Activated effector memory CD4-positive, alpha-beta T cell treated with anti-CD3 and anti-CD28 coated beads, Interleukin-2, amount 50 U/mL, for 16 hours (primary cell): ENCODE measurements at places on chromosomes 11 and 22.

DNA sequence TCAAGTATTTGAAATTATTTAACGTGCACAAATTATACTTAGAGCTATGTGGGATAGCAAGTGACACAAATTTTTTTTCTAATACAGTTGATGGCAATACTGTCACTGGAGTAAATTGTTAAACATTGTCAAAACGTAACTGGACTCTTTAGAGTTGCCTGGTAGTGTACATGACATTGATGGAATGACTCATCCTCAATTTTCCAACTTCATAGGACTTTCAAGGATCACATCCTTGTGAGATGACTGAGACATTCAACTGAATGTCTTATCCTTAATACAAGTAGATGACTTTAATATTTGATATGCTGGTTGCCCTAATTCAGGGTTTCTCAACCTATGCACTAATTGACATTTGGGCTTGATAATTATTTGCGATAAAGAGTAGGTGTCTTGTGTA lies 310.0 kb downstream of the SWAP70 start:
- DNase-seq = no peak

GRCh38 chr22:32994898-32995297 lies 63.3 kb downstream of the SYN3 start:
- DNase-seq = no peak

DNA sequence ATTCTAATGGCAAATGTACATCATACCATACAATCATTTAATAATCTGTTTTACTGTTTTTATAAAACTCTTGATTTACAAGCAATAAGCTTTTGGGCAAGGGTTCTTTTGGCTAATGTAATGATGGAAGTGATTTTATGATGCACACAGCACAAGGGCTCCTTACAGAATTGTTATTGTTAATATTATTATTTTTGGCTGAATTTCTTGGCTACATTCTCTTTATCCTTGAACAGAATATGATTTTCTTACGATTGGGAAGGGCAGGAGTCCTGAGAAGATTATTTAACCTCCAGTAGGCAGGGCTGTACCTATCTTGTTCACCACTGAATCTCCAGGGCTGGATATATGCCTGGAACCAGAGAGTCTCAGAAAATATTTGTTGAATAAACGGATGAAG lies 70.4 kb upstream of the ARHGAP20 start:
- no peak for DNase-seq

- no peak for DNase-seq
Measured at GRCh38 chr11:2800655-2801531, 84.7 kb downstream of the CDKN1C start.

GRCh38 chr11:93773045-93773477 lies 11.0 kb upstream of the MED17 start:
- DNase-seq = no peak

- DNase-seq = no peak
Measured at GRCh38 chr11:115739146-115739545, 234.9 kb upstream of the CADM1 start.

DNA sequence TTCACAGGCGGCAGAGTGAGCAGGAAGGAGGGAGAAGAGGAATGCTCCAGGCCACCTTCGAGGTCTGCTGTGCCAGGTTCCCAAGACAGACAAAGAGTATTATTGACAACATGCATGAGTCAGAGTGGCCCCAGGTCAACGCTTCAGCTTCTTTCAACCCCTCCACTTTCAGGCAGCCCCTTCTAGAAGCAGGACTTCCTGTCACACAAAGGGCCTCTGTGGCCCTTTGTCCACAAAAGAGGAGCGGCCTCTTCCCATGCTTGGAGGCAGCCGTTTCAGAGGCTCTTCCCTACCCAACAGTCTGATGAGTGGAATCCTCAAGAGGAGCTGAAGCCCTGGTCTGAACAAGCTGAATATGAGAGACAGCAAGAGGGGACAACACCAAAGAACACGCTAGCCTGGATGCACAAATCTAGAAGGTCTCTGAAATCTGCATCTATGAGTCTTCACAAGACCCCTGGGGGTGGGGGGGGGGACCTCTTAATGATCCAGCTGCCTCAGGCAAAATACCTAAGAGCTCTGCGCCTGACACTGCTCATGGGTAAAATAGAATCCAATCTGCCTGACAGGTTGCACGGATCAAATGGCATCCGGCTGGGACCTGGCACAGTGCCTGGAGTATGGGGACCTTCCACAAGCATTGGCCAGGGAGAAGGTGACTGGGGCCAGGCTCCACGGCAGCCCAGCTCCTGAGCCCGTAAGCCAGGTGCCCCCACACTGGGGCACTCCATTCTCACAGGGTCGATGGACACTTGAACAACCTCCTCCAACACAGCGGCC lies 67.5 kb downstream of the PACSIN2 start:
- no peak for DNase-seq

- no peak for DNase-seq
Measured at GRCh38 chr11:15933886-15934625, 422.3 kb downstream of the SOX6 start.

DNA sequence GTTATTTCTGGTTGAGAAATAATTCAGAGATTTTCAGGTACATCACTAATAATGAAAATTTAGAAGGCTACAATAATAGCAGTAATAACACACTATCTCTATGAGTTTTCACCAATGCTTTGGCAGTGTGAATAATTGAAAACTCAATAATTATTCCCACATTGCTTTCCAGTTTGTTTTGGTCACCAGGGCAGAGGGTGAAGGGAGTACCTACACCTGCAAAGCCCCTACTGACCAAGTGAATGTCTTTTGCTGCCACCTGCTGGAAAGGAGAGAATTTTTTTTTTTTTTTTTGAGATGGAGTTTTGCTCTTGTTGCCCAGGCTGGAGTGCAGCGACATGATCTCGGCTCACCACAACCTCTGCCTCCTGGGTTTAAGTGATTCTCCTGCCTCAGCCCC lies 3.2 kb downstream of the NELL1 start:
- DNase-seq = no peak

- DNase-seq = no peak
Measured at GRCh38 chr22:46865052-46865434, 102.6 kb downstream of the TBC1D22A start.

DNA sequence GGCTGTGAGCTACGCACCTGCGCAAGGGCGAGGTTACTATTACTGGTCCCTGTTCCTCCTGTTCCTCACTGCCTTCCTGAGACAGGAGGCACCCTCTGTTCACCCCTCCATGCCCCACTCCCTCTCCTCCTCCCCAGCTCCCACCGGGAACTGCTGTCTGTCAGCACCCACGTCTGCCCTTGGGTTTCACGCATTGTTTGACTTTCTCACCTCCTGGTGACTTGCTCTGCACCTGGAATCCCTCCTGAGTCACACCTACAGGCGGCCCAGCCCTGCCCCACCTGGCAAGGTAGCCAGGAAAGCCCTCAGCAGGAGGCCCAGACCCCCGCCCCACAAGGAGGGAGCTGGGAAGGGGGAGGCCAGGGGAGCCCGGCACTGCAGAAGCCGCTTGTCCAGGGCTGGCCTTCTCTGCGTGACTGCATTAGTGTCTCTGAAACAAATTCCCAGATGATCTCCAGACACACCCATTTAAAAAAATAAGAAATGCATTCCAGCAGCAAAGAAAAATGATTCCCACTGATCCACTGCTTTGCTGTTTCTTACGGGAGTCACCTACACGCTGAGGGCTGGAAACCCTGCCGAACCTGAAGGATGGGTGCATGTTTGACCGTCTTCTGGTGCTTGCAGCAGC lies 86.4 kb downstream of the CELSR1 start:
- DNase-seq = no peak

DNA sequence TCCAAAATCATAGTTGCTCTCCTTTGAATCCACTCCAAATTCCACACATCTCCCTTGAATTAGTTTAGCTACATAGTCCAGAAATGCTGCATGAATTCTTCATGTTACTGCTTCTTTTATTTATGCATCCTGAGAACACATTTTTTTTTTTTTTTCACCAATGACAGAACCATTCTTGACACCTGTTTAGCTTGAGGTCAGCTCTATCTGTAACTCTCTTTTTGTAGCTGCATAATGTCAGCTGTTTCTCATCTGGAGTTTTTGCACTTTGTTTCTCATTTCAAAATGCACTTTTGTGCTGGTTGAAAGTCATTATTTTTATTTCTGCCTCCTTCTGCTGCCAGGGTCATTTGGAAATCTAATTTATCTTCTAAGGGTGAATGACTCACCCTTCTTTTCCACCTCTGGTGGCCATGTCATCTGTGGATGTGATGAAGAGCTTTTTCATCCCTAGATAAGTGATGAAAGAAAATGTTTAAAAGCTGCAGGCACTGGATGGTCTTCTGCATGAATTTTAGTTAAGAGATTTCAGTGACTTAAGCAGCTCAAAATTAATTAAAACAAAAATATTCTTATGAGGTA lies 93.7 kb downstream of the JRKL start:
- no peak for DNase-seq

DNA sequence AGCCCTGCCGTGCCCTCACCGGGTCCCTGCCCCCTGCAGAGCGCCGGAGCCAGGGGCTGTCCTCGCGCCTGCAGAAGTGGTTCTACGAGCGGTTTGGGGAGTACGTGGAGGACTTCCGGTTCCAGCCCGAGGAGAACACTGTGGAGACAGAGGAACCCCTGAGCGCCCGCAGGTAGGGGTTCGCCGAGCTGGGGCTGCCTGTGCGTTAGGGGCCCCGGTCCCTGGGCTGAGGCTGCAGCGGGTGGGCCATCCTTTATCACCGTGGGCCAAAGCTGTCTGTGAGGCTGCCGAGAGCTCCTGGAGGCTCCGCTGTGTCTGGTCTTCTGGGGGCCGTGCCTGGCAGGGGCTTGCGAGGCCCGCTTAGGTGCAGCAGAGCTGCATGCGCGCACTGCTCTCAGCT lies 42.8 kb downstream of the GRAMD4 start:
- no peak for DNase-seq

- DNase-seq = no peak
Measured at GRCh38 chr22:41001722-41002122, 50.5 kb downstream of the RBX1 start.

DNA sequence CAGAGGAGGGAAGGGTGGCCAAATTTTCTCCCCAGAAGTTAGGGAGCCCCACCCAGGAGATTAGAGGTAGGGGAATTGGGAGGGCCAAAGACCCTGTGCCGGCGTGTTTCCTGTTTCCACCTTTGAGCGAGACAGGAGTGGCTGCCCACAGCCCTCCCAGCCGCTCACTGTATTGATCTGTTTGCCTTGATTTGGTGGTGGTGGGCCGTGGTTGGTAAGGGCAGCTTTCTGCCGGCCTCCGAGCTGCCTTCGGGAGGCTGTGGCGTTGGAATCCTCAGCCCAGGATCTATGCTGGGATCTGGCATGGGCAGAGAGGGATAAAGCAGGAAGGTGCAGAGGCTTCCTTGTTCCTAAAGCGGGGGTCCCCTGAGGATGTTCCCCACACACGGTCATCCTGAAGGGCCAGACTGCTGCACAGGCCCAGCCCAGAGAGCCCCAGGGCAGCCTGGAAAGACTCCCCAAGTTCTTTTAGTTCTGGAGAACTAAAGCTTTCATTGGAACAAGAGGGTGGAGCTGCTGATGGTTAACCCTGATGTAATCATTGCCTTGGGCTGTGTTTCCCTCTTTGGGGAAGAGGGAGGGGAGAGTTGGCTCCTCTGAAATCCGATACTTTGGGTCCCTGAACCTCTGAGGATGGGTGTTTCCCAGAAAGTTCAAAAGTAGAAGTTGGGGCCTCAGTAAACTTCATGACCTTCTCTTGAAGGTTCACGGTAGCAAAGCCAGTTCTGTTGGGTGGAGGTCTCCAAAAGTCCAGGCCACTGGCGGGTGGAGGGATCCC lies 7.2 kb downstream of the FAM83F start:
- DNase-seq = no peak
